Chondrocyte (in vitro differentiated cells): ENCODE measurements at places on chromosomes 1 and 21. TPM values are rescaled to one million over a fixed set of nuclear protein-coding genes. Genes with fewer than 3 reads are reported as not detected.

The GCSAML gene
- total RNA-seq: not detected in 3 replicates

DNA sequence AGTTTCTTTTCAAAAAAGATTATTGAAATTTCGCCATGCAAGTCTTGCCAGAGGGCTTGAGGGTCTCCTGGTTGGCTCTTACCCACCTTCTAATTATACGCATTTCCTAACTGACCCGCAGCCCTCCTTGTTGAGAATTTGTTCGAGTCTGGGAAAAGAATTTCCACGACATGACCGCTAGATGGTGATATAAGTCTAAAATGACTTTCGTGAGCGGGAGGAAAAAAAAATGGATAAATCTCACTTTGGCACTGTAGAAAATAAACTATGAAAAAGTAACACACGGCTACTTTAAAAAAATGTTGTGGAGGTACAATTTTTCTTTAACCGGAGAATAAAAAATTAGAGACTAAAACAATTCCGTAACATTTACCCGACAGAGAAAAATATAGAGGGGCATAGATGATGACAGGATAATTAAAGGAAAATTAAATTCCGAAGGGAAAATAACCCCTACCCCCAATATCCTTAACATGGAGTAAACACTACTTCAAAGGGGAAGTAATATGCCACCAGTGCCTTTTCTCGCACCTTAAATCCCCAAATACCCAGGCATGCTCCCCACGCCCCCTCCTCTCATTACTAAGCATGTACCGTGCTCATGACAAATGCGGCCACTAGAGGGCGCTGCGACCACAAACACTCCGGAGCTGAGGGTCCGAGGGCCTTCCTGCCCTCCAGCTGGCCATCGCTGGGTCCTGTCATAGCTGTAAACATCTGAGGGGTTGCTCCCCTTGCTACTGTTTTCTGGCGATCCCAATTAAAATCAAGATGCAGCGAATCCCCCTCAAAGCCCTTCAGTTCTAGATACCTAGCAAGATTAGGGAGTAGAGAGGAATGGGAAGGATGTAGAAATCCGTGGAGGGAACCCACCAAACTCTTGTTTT is 266.9 kb downstream of the ASTN1 start:
- DNase-seq: no peak
- peaks cover 61% of the 10 kb centered on the region for H3K27me3 ChIP-seq
- H3K4me3 ChIP-seq: peak overlapping the region; percentile 55
- H3K36me3 ChIP-seq: no peaks in the 10 kb centered on the region

The CYP4A11 gene
- total RNA-seq: not detected in 3 replicates

DNA sequence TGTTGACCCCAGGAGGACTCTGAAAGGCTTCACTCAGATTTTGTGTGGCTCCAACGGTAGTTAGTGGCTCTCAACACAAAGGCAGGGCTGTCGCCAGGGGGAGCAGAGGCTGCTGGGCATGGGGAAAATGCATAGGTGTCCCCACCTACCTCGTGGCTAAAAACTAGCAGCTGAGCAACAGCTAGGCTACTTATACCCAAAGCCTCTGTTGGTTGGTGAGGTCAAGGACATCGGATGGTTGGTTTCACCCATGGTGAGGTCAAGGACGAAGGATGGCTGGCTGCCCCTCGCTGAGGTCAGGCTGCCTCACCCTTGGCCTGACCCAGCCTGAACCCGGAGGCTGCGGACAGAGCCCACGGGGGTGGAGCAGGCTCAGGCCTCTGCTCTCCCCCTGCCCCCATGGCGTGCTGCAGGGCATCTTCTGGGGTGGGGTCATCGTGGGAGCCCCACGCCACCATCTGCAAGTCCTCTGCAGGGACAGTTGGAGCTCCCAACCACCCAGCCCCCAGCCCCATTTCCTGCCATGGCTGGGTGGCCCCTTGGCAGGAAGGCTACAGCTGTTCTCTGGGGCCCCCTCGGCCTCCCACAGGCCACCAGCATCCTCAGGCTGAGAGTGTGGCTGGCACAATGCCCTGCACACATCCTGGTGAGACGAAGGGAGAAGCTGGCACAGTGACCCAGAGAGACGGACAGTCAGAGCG is 8.5 kb upstream of the GNB1 start:
- H3K4me1 ChIP-seq: peaks cover 10% of the 10 kb centered on the region
- DNase-seq: no peak
- no peaks in the 10 kb centered on the region for H3K36me3 ChIP-seq
- H3K27me3 ChIP-seq: no peaks in the 10 kb centered on the region
- no peak overlapping the region for H3K27ac ChIP-seq

DNA sequence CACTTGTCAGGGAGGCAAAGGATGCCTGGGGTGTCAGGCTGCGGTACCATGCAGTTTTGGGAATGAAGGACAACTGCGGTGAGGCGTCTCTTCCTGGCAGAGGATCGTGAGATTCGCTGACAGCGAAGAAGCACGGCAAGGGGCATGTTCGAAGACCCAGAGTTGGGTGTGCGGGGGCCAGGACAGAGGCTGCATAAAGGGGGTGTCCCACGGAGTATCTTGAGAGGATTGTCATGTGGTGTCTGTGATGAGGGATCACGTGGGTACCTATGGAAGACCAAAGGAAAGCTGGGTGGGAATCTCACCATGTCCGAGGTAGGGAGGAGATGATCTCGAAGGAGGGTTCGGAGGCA is 372 bp downstream of the SLC25A44 start:
- H3K4me1 ChIP-seq: peaks cover 23% of the 10 kb centered on the region
- no peaks in the 10 kb centered on the region for H3K27me3 ChIP-seq
- DNase-seq: no peak
- peak overlapping the region; percentile 100 for H3K4me3 ChIP-seq
- H3K27ac ChIP-seq: peak overlapping the region; percentile 96

The PKP1 gene
- 0.07 to 4.1 TPM (median 4.0 TPM) in 3 replicates for total RNA-seq
